ENCODE measurements at places on chromosomes 13 and 19.

DNA sequence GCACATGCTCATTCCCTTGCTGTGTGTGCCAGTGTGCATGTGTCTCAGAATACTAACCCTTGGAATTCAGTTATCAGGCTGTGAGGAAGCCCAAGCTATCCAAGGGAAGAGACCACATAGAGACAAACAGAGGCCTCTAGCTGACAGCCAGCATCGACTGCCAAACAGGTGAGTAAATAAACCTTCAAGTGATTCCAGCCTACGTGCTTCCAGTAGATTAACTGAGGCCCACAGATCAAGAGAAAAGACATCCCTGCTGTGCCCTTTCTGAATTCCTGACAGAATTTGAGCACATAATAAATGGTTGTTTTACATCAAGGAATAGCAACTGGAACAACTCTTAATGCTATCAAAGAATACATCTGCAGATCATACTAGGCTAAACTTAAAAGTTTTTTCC, 17.5 kb downstream of the ZC3H13 start:
- no peak for DNase-seq

- DNase-seq, result no peak
Measured at GRCh38 chr13:53473397-53473796, 444.8 kb downstream of the OLFM4 start.

DNA sequence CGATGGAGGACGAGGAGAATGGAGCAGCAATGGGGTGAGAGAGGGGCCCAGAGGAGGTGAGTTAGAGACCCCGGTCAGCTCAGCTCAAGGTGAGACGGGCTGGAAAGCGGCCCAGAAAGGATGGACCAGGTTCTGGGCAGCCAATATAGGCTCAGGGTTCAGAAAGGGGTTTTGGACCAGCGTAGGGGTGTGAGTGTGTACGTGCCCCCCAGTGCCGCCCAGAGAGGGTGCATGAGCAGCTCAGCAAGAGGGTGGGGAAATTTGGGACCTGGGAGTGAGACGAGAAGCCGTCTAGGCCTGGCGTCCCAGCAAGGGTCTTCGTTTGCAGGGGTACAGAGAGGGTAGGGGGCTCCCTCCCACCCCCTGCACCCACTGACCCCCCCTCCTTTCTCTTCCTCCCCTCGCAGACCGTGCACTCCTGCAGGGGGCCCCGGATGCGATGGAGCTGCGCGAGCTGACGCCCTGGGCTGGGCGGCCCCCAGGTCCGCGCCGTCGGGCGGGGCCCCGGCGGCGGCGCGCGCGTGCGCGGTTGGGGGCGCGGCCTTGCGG, 12.1 kb downstream of the FUT6 start:
- DNase-seq, result no peak

GRCh38 chr13:30907121-30907861, 1.2 kb downstream of the MEDAG start:
- DNase-seq, result no peak

DNA sequence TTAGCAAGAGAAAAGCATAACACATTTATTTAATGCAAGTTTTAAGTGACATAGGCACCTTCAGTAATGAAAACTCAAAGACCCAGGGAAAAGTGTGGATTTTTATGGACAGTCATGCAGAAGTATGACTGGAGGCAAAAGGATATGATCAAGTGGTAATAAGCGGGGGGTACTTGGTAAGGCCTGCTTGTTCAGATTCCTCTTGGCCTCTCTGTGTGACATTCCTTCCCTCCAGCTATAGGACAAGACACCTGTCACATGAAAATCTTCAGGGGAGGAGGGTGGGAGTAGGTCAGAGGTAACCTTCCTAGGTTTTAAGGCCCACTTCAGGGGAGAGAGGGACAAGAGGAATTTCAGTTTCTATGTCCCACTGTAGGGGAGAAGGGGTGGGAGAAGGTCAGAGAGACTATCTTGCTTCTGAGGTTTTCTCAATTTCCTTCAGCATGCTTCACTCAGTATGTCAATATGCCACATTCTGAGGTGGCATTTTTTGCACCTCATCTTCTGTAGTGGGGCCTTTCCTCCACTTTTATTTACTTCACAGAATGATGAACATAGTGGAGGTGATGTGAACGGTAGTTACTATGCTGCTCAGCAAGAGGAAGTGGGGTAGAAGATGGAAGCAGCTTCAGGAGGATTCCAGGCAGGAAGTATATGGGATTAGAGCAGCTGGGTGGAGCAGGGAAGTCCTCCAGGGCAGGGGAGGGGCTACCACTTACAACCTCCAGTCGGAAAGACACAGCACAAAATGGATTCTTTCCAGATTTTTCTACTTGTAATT, 73.2 kb upstream of the RFC3 start:
- DNase-seq, result no peak

DNA sequence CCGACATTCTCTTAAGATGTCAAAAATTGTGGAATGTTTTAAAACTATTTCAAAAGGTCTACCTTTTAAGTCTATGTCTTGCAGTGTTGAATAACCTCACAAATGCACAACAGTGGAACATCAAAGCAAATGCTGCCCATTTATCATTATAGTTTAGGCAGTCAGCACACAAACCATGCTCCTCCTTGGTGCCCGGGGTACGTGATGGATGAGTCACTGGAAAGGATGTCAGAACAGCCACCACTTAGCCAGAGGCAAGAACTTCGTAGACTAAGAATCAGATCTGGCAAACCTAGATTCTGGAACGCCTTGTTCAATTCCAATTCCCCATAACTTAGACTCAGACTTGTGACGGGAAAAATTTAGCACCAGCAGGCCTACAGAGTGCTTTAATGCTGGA, 343.6 kb downstream of the FGF9 start:
- DNase-seq, result no peak

- DNase-seq, result no peak
Measured at GRCh38 chr13:27446986-27447583, 3.3 kb downstream of the MTIF3 start.

- no peak for DNase-seq
Measured at GRCh38 chr19:30480097-30480496, 107.9 kb downstream of the ZNF536 start.

GRCh38 chr19:35346193-35347052, 1.3 kb upstream of the FFAR1 start:
- DNase-seq, result no peak

DNA sequence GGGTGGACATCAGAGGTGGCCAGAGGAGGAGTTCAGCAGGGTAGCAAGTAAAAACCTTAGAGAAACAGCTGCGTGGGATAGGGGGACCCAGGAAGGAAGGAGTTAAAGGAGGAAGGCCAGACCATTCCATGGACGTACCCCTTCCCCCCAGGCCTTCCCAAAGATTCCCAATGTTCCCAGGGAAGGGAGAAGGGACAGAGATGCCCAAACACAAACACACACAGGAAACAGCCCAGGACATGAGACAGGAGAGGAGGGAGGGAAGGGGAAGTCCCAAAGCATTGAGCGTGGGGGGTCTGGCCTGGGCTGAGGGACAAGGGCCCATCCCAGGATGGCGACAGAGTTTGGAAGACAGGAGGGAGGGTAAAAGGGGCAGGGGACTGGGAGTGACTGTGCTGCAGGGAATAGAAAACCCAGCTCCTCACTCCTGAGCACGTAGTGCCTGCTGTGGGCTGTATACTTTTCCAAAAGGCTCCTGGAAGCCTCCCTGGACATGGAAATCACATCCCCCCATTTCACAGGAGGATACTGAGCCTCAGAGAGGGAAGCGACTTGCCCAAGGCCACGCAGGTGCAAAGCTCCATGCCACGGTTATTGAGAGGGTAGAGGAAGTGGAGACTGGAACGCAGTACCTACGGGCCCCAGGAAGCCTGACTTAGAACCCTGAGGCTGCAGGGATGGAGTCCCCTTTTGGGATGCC, 1.1 kb downstream of the SYDE1 start:
- no peak for DNase-seq

Data from hematopoietic multipotent progenitor cell treated with erythropoietin and hydrocortisone succinate and interleukin-3 and kit ligand, for 15 days (in vitro differentiated cells).